Right hindlimb (tissue), 1 donor: ENCODE measurements at places on chromosomes 1 and 21.

DNA sequence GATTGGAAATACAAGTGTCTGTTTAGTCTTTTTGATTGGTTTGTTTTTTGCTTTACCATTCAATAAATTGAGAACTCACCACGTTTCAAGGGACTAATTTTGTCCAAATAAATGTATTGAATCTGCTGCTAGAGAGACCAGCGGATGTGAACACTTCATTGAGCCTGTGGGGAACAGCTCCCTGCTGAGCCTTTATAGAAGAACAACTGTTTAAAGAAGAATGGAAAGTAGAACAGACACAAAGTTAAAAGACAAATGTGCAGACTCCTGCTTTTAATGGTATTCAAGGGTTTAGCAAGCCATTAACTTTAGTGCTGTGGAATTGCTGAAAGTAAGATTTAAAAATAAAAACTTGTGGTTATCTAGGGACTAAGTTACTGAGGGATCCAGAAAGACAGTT is 817.7 kb upstream of the B3GALT2 start:
- no peak for DNase-seq

- DNase-seq, result no peak
Measured at GRCh38 chr1:95168761-95169351, 51.7 kb downstream of the TLCD4 start.

DNA sequence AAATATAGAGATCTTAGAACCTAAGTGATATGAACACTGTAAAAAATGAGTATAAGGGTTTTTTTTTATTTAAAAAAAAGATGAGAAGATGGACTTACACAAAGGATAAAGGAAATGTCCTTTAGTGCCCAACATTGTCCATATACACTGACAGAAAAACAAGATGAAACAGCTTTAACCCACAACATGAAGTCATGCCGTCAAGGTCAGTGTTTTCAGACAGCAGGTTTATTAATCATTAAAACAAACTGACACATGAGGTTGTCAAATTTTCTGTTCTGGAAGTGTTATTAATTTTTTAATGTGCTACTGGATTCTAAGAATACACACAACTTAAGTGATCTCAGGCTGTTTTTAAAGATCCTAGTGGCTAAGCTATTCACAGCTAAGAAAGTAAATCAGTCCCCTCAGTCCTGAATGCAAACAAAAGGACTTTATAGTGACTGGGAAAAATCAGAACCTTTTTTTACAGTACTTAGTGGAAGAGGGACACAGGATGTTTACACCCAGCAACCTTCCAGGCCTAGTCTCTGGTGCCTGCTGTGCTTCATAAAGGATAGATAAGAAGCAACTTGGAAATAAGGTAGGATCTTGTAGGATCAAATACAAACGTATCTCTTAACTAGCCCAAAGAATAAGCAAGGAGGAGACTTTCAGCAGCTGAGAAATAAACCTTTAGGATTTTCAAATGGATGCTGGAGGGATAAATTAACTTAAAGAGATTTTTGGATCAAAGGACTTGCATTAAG is 21.9 kb upstream of the PKN2 start:
- no peak for DNase-seq

DNA sequence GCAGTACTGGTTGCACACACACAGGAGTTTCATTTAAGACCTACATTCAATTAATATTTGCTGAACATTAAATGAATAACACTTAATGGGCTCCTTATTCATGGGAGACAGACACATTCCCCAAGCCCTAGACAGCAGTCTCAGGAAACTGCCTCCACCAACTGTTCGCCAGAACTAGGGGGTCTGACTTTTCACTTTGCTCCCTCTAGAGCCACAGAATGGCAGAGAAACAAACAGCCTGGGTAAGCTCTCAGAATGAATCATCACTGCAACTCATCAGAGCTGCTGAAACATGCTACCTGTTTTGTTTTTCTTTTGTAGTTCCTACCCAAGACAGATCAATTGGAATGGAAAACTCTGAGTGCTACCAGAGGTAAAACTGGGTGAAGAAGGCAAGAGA is 31.7 kb downstream of the ELK4 start:
- no peak for DNase-seq

DNA sequence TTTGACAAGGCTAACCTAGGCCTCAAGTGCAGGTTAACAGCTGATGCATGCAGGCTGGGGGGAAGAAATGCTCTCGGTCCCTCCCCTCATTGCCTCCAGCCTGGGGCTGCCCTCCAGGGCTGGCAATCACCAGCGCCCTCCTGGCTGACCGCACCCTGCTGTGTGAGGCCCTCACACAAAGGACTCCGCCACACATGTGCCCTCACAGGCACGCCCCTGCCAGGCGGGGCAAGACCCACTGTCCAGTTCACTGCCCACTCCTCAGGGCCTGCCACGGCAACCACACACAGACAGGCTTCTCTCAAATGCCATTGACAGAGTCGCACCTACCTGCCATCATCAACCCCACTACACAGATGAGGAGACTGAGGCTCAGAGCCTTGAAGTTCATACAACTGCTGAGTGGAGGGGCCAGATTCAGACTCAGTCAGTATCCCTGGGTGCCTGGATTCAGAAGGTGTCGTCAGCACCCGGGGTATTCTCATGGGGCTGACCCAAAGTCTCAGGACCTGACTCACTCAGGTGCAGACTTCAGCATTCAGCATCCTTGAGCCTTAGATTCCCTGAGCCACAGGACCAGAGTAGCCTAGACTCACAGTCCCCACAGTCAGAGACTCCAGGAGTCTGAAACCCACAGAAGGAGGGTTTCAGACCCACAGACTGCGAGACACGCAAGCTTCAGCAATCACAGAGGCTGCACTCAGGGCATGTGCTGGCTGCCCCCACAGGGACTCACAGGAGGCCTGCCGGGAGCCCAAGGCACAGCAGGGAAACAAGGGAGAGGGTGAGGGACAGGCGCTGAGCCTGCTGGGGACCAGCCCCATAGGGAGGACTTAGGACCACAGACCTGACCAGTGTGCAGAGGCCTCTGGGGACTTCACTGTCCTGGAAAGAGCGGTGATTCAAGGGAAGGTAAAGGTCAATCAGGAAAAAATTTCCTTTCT is 458.0 kb downstream of the MATN1 start:
- no peak for DNase-seq

GRCh38 chr1:111030590-111030989 is 66.9 kb upstream of the LRIF1 start:
- DNase-seq, result no peak

DNA sequence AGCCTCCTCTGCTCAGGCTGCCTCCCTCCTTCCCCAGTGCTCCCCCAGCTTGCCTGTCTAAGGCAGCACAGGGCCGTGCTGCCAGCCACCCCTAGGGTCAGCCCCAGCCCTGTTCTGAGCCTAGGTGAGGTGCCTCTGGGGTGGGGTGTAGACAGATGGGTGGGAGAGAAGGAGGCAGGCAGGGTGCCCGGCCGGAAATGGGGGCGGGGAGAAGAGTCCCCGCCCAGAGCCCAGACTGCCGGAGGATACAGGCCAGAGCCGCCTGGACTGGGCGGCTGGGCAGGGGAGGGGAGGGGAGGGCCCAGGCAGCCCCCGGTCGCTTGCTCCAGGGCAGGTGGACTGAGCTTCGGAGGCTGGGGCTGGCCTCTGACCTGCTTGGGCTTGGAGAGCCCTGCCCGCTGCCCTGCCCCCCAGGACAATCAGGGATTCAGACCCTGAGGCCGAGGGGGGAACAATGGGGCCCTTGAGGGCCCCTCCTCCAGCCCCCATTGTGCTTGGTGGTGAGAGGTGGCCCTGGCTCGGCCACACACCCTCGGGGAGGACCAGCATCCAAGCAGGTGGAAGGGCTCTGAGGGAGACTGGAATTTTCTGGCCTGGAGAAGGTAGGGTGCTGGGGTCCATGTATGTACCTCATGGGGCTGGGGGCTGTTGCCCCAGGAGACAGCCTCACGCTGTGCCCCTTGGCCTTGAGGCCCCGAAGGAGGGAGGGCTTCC is at the start of gene GJC2:
Gene GJC2 (plus strand): TSS at position 525 of the 714 bp plus-strand sequence. CDS start 7,829 bp downstream, outside the sequence.
- DNase-seq, result peak; percentile 64

DNA sequence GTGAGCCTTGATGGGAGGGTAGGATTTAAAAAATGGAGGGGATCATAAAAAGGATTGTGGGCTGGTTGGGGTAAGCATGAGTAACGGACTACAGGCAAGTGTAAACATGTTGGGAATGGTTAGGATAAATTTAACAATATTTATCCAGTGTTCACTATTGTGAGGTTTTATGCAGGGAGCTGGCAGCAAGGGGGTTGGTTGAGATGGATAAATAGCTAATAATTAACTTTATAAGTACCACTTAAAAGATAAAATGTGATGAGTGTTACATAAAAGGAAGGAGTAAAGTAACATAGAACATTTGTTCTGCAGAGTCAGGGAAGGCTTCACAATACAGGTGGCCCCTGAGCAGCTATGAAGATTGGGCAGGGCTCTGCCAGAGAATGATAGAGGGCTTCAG is 109.0 kb downstream of the NGF start:
- DNase-seq, result no peak

GRCh38 chr1:156399355-156400125 is 30.5 kb downstream of the RHBG start:
- DNase-seq, result no peak

GRCh38 chr1:163072658-163073057 is 3.5 kb downstream of the RGS4 start:
- no peak for DNase-seq

- DNase-seq, result no peak
Measured at GRCh38 chr1:28983509-28984310, 69.3 kb downstream of the EPB41 start.

GRCh38 chr1:68232289-68233148 is at the start of gene WLS:
TSS of gene WLS (minus strand) at chr1:68232523. CDS start at chr1:68232299, 224 bp downstream.
- DNase-seq, result peak; percentile 89

DNA sequence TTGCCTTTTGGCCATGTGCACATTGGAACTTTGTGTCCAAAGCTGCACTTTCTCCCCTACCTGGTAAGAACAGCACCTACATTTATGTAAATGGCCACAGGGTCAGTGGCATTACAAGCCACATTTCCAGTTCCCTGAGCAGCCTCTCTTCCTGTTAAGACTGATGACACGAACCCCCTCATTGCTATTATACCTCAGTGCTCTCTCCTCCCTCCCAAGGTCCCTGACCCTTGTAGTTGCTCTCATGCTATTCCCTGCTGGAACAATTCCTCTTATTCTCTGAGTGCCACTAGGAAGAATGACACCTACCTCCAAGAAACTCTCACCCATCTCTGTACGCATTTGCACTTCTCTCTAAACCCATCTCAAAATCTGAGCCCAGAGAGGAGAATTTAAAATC is 14.9 kb upstream of the VAV3 start:
- DNase-seq, result no peak

DNA sequence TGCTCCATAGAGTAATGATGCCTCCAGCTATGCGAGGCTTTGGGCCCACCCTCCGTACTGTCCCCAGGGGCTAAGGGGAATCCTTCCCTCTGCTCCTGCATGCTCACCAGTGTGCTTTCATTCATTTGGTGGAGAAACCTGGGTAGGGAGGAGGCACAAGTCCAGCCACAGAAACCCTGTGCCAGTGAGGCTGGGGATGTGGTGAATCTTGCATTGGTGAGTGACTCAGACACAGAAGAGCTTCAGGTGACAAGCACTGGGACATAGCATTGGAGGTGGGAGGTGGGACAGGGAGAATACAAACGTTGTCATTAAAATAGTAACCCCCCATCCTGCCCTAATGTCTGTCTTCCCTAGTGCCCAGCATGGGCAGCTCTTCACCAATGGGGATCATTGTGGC is 5.2 kb downstream of the FCGR2A start:
- no peak for DNase-seq

DNA sequence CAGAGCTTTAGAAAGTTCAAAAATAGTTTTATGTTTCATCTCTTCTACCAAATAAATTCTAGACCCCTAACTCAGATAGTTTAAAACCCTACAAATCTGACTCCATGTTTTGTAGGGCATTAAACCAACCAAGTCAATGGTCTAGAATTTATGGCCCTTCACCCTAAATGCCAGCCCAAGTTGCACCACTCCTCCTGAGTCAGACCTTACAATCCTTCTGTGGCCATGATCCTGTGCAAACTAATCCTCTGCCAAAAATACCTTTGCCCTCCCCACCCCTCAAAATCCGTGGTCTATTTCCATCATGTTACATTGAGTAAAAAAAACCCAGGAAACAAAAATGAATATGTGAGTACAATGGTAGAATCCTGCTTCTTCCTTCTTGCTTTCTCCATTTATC is 179.3 kb downstream of the NR5A2 start:
- DNase-seq, result no peak

DNA sequence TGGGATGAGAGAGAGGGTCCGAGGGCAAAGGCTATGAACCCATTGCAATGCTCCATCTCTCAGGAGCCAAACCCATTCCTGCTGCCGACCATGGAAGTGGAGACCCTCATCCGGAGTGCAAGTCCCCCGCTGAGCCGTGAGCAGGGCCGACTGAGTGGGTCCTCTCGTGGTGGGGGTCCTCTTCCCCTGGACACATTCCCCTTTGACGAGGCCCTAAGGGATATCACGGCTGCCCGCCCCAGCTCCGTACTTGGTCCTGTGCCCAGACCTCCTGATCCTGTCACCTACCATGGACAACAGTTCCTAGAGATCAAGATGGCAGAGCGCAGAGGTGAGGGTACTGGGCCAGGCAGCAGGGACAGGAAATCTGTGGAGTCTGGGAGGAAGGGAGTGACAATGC is 11.0 kb downstream of the HYI start:
- DNase-seq, result peak; percentile 15

- no peak for DNase-seq
Measured at GRCh38 chr1:99638853-99639252, 7.1 kb upstream of the PALMD start.

GRCh38 chr1:101438359-101438758 is 201.5 kb downstream of the S1PR1 start:
- DNase-seq, result no peak

DNA sequence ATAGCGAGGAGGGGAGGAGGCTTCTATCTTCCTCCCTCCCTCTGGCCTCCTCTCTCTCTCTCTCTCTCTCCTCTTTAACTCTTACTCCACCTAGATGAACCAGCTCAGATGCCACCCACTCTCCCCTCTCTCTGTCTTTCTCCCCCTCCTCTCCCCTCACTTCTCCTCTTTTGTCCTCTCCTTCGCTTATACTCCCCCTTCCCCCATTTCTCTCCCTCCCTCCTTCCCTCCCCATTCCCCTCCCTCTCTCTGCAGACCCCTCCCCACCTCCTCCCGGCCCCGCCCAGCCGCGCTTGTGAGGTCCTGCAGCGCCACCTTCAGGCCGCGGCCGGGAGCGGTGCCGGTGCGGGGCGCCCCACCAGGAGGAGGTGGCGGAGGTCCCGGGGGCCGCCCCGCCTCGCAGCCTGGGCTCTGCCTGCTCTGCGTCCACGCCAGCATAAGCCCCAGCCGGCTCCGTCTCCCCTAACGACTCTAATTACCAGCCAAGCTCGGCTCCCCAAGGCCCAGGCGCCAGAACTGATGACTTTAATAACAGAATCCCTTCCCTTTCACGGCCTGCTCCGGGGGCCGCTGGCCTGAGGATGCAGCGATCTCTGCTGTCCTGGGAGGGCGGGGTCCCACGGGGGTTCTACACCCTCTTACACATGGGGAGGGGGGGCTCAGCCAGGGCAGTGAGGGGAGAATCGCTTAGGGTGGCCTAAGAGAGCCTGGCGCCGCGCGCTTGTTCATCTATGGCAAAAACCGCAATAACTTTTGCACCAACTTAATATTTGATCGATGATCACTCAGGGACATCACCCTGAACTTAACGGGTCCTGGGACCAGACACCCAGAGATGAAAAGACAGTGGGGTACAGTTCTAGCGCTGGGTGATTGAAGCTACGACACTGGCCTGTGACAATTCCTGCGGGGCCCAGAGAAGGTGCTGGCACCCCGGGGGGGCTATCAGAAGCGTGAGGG is 637.3 kb downstream of the MATN1 start:
- peak; percentile 73 for DNase-seq
